DMS53 (cell line): ENCODE measurements at places on chromosomes 2 and 18.

DNA sequence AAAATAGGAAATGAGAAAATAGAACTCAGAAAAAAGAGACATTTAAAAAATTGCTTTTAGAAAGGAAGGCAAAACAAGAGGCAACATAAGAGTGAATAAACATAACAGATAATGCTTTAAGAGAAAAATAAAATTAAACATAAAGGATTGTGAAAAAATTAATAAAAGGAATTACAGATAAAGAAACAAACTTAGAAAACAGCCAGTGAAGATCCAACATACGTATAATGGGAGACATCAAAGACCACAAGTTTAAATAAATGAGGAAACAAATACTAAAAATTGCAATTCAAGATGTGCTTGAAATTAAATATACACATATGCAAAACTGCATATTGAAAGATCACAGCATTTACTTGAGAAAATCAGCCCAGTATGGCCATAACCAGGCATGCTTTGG lies 448.9 kb downstream of the NBAS start:
- peak; percentile 39 for DNase-seq

DNA sequence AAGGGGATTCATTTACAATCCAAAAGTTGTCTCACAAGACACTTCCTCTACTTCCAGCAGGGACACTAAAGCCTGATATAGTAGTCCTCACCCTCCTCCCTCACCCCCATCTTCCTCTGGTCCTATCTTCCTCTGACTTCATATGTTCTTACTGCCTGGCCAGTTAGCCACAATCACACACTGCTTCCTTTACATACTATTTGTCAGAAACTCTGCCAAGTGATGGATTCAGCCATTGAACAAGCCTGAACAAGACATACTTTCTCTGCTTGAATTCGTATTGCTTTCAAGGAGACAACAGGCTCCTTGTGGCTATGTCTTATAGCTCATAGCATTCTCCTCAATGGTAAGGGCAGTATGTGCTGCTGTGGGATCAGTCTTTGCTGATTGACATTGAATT lies 672.2 kb downstream of the BCL11A start:
- no peak for DNase-seq

- DNase-seq, result peak; percentile 97
These were observed 62.5 kb downstream of the RELCH start for GRCh38 chr18:62249478-62250097.

DNA sequence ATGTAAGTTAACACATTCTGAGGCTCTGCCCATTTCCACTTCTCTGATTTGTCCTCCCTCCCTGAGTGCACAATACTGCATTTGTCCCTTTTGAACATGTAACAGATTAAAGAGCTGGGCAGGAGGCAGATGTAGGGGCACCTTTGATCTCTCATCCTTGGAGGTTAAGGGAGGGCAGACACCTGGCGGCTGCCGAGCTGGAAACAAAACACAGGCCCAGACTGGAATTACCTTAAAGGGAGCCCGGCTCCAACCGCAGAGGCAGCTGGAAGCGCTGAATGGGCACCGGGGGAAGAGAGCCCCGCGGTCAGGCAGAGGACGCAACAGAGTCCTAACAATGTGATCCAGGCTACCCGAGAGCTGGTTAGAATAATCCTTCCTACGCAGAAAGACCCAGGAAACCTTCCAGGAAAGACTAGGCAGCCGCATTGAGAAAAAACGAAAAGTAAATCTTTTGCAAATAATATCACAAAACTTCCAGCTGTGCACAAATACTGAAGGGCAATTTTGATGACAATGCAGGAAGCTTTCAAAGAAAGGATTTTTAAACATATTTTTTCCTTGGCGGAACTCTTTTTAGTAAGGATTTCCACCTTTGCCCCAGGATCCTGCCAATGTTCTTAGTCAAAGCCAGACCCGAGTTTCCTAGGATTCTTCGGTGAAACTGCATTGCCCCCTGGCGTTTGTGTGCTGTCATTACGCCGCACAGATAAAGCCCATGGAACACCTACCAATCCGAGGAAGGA lies 216.0 kb downstream of the TGIF1 start:
- DNase-seq, result peak; percentile 99

DNA sequence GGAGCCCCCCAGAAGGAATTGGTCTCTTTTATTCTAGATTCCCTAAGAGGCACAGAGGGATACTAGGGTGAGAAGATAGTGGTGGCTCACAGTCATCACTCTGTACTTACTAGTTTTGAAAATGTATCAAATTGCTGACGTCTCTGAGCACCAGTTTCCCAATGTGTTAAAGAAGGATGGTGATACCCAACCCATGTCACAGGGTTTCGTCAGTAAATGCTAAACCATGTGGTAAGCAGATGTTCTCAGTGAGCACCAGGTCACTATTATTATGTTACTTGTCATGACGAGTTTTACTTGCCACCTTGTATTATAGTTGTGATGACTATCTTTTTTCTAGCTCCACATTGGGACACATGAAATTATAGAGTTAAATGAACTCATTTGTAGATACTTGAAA lies 54.7 kb downstream of the NEDD4L start:
- DNase-seq, result no peak

DNA sequence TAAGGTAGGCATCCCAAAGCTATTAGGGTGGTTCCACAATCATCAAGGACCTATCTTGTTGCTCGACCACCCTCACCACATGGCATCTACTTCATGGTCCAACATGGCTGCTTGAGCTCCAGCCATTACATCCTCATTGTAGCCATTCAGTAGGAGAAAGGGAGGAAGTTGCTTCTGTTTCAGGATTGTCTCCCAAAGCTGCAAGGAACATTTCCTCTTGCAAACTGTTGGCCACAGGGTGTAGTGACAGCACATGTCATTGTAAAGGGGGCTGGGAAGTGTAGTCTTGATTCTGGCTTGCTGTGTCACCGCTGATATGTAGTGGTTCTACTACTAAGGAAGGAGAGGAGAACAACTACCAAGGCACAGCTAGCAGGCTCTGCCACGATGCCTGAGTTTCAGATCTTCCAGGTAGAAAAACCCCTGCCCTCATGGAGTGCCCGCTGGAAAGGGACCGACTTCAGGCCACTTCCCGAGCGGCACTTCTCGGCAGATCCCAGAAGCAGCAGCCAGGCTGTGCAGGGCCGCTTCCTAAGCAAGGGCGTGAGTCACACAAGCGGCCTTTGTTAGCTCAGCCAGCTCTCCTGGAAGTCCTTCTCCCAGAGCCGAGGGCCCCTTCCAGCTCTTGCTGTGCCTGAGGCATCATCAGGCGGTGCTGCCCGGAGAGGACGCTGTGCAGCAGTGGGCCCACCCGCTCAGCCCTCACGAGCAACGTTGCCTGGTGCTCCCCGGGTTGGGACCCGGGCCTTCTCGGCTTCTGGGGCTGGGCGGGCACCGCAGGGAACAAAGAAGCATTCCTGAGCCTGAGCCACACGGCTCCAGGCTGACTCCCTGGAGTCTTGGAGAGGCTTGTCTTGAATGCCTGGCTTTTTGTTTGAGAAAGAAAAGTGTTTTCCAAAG lies 58.2 kb downstream of the HS6ST1 start:
- DNase-seq, result peak; percentile 8

- DNase-seq, result no peak
These were observed 42.4 kb upstream of the IGFBP2 start for GRCh38 chr2:216590780-216591179.

- DNase-seq, result no peak
These were observed 8.9 kb upstream of the NFE2L2 start for GRCh38 chr2:177273408-177273807.
